ENCODE measurements at places on chromosomes 5 and 9.

DNA sequence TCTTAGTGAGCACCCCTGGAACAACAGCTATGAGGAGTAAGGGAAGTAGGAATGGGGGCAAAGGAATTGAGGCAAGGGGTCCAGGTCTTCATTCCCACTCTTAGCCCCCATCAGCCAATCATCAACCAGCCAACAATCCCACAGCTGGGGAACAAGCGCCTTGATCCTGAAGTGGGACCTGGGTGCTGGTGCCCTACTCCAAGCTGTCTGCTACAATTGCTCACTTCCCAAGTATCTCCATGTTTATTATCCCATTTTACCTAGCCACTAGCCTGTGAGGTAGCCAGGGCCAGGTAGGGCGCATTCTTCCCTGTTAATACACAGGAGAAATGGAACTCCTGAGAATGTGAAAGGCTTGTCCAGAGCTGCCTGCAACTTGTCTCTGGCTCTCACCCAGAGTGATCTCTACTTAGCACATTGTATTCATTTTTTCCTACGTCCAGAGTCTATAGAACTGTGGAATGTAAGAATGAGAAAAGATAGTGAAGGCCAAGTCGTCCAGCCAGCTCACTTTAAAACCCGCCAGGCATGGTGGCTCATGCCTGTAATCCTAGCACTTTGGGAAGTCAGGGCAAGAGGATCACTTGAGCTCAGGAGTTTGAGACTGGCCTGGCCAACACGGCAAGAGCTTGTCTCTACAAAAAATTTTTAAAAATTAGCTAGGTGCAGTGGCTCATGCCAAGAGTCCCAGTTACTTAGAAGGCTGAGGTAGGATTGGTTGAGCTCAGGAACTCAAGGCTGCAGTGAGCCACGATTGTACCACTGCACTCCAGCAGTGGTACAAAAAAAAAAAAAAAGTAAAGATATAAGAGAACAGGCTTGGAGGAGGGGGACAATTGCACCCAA, 6.2 kb upstream of the DNAJC18 start:
- DNase-seq = no peak

DNA sequence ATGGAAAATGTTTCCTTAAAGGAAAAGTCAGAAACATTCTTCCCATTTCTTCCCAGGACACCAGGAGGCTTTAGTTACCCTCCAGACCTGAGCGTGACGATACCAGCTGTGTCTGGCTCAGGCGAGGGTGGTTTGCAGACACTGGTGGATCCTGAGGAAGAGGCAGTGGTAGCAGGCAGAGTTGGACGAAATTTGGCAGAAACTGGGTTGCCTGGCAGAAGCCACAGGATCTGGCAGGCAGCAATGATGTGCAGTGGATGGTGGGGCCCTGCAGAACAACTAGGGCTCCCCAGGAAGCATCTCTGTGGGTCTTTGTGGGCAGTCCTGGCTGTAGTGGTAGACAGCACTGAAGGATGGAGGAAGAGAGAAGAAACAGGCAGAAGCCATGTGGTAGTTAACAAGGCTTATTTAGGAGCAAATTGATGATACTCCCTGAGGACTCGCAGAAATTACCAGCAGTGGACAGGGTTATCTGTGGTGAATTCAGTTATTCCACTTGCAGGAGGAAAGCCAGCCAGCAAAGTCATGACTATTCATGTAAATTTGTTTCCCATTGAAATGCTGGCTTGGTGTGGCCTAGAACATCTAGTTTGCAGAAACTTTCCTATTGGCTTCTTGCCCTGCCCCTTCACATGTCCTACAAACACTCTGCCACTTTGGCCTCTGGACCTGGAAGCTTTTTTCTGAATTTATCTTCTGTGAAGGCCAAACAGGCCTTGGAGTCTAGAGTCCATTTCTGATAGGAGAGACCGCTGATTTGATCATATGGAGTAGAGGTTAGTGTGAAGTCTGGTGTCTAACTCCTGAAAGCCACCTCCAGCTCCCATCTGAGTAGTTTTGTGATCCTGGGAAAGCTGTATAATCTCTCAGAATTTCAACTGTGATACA, 212.0 kb downstream of the DMRT2 start:
- DNase-seq = no peak

DNA sequence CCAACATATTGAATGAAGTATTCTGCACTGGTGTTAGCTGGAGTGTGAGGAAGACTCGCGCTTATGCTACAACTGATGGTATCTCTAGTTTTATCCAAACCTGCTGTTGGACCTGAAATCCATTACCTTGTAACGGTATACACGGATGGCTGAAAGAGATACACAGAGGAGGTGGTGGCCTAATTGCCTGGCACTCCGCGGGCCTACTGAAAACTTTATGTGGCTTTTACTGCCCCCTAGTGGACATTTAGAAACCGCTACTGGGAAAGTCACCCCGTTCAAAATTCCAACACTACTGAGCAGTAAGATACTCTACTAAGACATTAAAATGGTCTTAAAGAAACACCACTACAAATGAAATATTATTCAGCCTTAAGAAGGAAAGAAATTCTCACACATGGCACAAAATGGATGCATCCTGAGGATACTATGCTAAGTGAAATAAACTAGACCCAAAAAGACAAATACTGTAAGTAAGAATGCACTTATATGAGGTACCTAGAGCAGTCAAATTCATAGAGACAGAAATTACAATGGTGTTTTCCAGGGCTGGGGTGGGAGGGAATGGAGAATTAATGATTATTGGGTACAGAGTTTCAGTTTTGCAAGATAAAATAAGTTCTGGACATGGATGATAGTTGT, 100.4 kb downstream of the TTLL11 start:
- DNase-seq = peak; percentile 81

DNA sequence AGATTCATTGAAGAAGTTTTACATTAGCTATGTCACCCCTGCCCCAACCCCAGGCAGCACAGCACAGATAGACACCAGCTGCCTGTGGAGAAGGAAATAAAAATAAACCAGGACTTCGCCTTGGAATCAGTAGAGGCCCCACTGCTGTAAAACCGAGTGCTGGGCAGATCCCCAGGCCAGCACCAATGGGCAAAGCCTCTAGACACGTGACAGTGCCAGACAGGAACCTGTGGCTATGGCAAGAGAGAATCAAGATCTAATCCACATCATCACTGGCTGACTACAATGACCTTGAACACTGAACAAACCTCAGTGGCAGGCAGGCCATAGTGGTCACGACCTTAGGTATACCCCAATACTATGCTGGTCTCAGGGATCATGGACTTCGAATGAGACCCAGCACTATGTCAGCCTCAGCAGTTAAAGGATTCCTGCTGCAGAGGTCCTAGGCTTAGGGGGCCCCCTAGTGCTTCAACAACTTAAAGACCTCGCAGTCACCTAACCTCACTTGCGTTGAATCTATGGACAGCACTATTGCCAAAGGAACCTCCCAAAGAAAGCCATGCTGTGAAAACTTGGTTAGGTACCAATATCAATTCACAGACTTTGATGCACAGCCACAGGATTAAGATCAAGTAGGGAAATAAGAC, 2118.6 kb upstream of the C9orf72 start:
- peak; percentile 2 for DNase-seq

DNA sequence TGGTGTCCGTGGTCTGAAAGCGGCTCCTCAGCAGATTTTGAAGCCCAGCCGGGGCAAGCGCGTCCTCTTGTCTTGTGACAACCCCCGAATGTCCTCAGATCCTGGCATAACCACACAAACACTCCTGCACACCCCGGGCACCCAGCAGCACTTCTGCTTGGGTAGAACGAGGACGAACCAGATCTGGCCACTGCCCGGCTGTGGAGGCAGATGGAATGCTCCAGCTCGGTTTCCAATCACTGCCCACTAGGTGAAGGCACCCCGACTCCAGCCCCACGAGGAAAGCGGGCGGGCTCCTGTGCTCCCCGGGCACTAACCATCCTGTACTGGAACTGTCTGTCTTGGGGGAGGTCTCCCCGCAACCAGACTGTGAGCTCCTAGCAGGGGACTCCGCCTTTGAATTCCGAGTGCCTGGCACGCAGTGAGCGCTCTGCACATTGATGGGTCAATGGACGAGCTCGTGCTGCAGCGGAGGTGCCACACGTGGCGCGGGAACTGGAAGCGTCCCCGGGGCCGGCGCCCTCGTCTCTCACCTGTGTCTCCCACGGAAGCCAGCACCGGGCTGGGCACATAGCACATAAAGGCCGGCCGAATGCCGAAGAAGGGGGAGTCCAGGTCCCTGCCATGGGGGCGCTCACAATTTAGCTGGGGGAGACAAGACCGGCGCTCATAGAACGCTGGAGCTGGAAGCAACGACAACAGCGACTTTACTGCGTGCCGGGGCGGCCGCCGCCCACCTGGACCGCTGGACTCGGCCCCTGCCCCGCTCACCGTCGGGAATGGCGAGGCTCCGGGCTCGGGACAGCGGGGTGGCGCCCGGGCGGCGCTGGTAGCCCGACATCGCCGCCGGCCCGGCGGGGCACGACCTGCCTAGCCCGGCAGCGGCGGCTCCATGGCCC, 608 bp downstream of the ENTR1 start:
- DNase-seq = peak; percentile 14

DNA sequence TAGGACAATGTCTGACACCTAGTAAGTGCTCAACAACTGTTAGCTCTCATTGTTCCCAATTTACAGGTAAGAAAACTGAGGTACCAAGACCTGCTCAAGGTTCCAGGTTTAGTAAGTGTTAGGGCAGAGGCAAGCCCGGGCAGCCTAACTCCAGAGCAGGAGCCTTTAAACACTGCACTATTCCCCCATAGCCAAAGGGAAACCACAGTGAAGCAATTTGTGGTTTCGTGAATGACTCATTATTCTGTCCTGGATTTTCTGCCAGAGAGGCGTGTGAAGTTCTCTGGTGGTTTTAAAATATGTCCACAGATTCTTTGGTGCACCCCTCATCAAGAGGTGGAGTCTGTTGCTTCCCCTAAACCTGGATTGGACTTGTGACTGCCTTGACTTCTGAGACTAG, 1.0 kb upstream of the MCC start:
- peak; percentile 81 for DNase-seq

DNA sequence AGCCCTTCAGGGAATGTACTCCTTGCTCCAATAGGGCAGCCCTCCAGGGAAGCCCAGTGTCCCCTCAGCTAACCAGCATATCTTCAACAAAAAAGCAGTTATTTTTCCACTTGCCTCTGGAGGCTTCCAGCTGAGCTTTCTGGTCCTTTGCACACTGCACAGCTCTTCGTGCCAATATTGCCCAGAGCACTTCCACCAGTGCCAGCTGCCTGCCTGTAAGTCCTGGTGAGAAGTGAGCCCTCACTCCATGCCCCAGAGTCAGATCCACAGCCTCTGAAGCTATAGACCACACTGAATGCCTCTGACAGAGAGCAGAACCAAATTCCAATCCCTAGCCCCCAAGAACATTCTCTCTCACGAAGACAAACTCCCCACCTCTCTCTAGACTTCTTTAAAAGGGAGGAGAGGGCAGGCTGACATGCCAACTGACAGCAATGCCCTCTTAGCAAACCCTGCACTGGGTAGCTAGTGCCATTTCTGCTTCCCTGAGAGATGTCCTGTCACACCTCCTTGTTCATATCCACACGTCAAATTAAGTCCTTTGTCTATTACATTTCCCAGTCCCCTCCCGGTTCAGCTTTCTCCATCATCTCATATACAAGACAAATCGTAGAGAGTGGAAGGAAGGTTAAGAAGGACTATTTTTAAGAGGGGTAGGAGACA, 12.7 kb upstream of the HEXB start:
- no peak for DNase-seq

- DNase-seq = no peak
Observed at GRCh38 chr9:96206156-96206751, 95.7 kb downstream of the HSD17B3 start.

DNA sequence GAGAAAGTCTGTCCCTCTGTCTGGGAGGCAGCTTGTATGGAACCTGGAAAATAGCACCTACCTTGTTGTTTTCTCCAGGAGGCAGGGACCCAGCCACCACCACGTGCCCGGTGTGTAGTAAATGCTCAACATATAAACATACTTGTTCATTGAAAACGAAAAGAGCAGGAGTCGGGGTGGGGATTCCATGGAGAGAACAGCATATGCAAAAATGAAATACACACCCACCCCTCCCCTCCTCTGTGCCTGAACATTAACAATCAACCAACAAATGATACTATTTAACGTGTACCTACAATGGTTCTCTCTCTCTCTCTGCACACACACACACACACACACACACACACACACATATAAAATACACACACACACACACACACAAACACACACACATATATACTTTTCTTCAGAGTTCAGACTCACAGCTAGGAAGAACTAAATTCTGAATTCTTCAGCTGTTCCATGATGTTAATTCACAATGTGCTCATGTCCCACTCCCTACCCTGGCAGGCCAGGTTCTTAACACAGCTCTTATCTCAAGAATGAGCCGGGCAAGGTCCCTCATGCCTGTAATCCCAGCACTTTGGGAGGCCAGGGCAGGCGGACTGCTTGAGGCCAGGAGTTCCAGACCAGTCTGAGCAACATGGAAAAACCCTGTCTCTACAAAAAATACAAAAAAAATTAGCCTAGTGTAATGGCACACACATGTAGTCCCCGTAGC, 16.3 kb upstream of the DENND1A start:
- DNase-seq = no peak

- no peak for DNase-seq
Observed at GRCh38 chr5:173834071-173834771, 53.9 kb upstream of the CPEB4 start.

GRCh38 chr9:23117616-23118015, 671.0 kb downstream of the DMRTA1 start:
- no peak for DNase-seq

GRCh38 chr9:136536721-136537241, 9.1 kb downstream of the NOTCH1 start:
- no peak for DNase-seq

DNA sequence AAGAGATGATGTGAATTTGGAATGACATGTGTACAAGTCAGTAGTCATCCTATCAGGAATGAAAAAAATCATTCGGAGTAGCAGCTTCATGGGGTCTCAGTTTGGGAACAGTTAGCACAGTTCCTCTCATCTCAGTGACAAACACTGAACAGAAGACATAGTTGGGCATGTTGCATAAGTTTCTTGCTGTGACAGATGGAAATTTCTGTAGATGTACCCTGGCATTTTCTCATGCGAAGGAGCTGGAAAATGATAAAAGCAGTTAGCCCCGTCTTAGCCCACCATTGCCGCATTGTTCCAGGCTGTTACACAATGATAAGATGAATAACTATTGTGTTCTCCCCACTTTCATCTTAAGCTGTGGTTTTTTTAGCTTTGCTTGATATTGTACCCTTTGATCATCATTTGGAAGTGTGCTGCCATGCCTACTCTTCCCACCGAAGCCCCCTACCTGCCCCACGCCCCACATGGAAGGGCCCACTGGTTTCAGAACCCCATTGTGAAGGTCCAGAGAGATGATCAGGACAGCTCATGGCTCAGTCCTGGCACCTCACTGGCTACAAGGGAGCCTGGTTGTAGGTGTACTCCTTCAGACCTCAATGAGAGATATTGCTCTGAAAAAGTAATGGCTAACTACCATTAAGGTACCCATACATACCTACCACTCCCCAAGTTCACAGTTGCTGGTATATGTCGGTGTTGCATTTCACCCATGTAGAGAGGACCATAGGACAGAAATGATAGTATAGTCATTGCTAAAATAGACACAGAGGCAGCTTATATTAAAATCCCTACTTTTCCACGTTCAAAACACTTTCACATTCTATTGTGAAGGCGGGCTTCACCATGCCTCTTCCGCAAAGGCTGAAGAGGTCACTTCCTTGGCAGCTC, 38.8 kb downstream of the SFXN1 start:
- no peak for DNase-seq

GRCh38 chr5:31811210-31811609, 172.3 kb downstream of the PDZD2 start:
- DNase-seq = peak; percentile 58
